ENCODE measurements at places on chromosomes 6 and 20.

GRCh38 chr6:24910331-24910960 is 25.3 kb downstream of the RIPOR2 start:
- DNase-seq, result no peak

DNA sequence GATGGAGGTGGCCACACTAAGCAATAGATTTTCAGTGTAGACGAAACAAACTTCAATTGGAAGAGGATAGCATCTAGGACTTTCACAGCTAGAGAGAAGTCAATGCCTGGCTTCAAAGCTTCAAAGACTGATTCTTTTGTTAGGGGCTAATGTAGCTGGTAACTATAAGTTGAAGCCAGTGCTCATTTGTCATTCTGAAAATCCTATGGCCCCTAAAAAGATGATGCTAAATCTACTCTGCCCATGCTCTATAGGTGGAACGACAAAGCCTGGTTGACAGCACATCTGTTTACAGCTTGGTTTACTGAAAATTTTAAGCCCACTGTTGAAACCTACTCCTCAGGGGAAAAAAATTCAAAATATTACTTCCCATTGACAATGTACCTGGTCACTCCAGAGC is 226.7 kb downstream of the BCAS1 start:
- no peak for DNase-seq

GRCh38 chr6:16097382-16098171 is 31.3 kb upstream of the MYLIP start:
- DNase-seq, result no peak

DNA sequence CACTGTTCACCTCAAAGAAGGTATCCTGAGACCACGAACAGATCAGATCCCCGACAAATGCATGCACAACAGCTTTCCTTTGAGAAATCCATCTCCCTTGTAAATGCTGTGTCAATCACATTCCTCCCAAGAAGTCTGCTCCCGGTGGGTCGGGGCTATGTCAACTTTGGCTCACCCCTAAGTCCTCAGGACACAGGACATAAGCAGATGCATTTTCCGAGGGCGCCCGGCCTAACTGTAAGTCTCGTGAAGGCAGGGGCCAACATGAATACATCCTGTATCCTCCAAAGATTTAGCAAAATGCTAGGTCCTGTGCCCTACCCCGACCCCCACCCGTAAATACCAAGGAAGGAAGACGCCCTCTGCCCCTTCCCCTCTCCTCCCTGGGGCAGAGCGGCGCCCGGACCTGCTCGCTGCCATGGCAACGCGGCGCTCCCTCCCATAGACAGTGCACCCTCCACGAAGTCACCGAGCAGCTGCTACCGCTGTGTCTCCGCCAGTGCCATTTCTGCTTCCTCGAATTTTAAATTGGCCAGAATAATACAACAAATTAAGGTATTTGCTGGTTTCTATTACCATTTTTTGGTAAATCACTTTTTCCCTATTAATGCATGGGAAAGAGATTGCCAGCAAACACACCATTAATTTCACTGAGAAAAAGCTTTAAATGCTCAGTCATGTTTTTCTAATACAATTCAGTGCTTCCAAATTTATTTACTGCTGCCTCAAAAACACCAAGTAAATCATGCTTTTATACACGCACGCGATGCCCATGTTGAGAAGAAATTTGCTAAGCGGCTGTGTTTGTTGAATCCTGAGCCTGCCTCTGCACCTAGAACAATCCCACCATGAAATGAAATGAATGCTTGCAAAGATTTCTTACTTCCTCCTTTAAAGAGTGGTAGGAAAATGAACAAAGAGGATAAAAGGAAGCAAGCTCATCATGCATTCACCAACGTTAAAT is 100.6 kb downstream of the PCSK2 start:
- DNase-seq, result no peak

GRCh38 chr6:113530769-113531168 is 326.4 kb upstream of the MARCKS start:
- DNase-seq, result no peak

DNA sequence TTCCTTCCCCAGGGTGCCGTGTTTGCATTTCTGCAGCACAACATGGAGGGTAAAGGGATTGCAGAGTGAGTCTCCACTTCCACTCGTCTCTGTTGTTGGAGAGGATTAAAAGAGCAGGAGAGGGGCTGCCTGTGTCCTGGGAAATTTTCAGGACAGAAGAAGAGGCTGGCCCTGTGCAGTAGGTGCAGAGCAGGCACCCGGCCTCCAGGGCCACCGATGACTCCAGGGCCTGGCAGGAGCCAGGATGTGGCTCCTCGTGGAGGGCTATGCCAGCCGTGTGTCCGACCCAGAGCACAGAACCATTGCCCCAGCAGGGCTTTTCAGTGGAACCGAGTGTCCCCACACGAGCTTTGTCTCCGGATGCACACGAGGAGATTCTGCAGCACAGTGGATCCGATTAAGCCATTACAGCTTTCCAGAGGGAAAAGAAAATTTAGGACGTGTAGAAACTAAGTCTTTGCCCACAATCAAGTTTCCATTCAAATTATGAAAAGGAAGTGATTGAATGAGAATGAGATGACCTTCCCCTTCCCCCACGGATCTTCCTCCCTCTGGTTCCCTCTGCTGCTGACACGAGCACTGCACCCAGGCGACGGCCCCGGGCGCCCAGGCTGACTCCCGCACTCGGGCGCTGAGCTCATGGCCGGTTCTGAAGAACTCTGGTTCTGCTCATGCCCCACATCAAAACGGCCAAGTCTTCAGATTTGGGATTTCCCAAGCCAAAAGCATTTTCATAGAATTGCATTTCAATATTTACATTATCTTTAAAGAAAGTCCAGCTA is 43.1 kb upstream of the UNC93A start:
- DNase-seq, result no peak

DNA sequence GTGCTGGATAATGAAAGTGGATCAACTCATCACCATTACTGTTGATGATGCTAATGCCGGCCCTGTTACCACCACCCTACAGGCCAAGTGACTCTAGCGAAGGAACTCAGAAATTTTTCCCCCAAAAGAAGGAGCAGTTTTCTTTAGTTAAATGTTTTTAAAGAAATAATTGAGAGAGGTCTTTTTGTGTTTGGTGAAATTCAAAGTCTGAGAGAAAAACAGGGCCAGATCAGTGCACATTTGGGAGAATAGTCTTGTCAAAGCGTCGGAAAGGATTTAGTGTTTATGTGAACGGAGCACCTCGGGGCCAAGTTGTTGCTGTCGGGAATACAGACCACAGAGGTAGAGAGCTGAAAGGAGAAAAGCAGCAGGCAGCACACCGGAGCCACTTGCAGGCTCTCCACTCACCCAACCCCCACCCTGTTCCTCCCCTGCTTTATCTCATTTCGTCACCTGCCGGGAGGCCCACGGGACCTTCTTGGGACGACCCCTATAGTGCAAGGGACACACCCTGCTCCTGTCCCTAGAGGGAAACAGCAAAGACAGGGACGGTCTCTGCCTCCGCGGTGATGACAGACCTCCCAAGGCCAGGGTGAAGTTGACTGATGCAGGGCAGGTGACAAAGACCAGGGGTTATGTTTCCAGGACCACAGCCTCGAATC is 6.8 kb downstream of the TFAP2B start:
- DNase-seq, result no peak

GRCh38 chr6:125205931-125206330 is 52.4 kb downstream of the TPD52L1 start:
- DNase-seq, result no peak

- DNase-seq, result no peak
Observed at GRCh38 chr6:157535340-157536222, 154.6 kb downstream of the ZDHHC14 start.

GRCh38 chr20:64102647-64103354 is 4.6 kb downstream of the NPBWR2 start:
- peak; percentile 51 for DNase-seq

DNA sequence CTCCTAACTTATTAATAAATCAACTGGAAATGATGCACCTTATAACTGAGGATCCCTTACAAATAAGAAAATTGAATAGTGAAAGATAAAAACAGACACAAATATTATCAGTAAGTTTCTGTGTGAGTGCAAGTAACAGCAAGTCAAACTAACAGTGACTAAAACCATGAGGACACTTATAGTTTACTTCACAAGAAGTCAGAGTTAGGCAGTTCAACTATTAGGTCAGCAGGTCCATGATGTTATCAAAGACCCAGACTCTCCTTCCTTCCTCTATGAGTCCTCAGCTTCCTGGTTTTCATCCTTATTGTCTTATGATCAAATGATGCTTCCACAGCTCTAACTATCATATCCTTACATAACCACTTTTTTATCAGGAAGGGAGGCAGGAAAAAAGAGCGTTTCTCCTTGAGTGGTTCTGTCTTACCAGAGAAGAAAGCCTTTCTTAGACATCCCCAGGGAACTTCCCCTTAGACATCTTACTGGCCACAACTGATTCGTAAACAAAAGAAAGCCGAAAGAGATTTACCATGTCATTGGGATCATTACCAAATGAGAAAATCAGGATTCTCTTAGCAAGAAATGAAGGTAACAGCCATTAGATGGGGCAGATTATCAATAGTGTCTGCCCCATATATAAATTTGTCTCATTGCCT is 114.3 kb upstream of the LRFN2 start:
- no peak for DNase-seq

GRCh38 chr6:70657706-70658105 is 10.0 kb upstream of the SMAP1 start:
- DNase-seq, result no peak

GRCh38 chr6:28522594-28523240 is 3.0 kb upstream of the GPX5 start:
- no peak for DNase-seq

DNA sequence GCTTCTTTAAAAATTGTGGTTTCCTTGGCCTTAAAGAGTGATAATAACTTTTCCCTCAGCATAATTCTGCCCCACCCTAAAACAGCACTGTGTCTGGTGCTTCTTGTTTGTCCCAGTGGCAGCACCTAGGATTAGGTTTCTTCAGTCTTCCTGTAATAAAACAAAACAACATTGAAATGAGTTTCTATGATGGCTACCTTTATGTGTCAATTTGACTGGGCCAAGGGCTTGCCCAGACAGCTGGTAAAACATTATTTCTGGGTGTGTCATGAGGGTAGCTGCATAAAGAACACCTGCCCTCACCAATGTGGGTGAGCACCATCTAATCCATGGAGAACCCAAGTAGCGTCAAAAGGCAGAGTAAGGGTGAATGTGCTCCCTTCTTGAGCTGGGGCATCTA is 117.8 kb downstream of the QRSL1 start:
- peak; percentile 64 for DNase-seq

GRCh38 chr6:69835414-69836179 is 30.8 kb upstream of the COL19A1 start:
- peak; percentile 51 for DNase-seq

DNA sequence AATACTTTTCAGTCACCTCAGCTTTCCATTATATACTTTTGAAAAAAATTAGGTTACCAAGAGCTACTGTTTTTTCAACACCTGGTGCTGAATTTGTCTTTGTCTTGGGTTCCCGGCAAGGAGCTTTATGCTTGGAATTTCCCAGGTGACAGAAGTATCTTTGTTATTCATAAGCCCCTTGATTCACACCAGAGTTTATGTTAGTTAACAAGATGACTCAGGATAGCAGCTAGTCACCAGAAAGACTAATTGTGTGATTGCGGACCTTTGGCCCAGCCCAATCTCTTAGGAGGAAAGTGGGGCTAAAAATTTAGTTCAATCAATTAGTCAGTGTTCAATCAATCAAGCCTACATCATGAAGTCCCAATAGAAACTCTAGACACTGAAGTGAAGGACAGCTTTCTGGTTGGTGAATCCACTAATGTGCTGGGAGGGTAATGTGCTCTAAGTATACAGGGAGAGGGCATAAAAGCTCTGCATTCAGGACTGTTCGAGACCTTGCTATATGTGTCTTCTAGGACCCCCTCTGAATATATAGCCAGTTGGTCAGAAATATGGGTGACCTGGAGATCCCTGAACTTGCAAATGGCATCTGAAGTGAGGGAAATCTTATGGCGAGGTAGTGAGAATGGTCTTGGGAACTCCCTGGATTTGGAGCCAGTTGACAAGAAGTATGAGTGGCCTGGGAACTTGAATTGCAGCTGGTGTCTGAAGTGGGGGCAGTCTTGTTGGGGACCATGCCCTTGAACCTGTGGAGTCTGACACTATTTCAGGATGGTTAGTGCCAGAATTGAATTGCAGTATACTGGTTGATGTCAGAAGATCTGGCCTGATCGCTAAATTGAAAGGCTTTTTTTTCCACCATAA is 16.2 kb downstream of the TMEM30A start:
- no peak for DNase-seq

DNA sequence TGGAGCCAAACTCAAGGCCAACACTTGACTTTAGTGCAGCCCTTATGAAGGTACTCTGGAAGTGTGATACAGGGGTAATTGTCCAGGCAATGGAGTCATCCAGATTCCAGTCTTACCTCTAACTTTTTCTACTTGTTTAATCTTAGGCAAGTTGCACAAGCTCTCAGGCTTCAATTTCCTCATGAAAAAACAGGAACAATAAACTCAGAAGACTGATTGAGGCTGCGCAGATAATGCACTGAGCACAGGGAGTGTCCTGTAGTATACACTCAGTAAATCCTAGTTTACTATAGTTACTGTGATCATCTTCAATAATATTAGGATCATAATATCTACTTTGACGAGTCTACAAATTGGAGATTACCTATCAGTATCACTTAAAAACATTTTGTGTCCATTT is 127.5 kb upstream of the SMLR1 start:
- no peak for DNase-seq

- no peak for DNase-seq
Observed at GRCh38 chr6:85675030-85675819, 32.5 kb upstream of the SYNCRIP start.

GRCh38 chr6:11164717-11165646 is 53.5 kb upstream of the ERVFRD-1 start:
- DNase-seq, result no peak

- DNase-seq, result no peak
Observed at GRCh38 chr6:119484598-119484997, 135.0 kb upstream of the MAN1A1 start.

- no peak for DNase-seq
Observed at GRCh38 chr6:89986650-89987074, 92.4 kb downstream of the GJA10 start.

- DNase-seq, result peak; percentile 7
Observed at GRCh38 chr20:38222231-38222922, 38.2 kb downstream of the KIAA1755 start.

DNA sequence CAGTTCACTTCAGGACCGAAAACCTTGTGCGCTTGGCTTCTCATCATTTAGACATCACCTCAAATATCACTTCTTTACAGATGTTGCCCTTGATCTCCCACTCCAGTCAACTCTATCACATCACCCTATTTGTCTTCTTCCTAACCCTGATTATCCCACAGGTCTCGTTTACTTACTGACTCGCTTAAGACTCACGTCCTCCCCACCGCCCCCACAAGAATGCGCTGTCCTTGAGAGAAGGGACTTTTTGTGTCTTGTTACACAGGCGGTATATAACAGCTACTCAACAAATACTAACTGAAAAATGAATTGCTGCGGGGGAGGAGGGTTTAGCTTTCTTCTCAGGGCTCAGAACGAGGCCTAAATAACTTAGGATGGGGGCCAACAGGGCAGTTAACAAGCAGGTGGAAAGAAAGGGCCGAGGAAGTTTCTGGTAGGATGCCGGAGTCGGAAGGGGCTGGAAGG is 527 bp downstream of the TOMM34 start:
- DNase-seq, result no peak

All from NCI-H774 (cell line).